ENCODE measurements at places on chromosomes 4 and X. TPM values are rescaled to one million over a fixed set of nuclear protein-coding genes. Genes with fewer than 3 reads are reported as not detected.
A peak's percentile ranks its signal among the peaks of the same experiment; 100 is the strongest.

The TLR2 gene
- 0.23 TPM for total RNA-seq

The CLCN4 gene
- total RNA-seq: 9.3 TPM

The SMR3B gene
- total RNA-seq: not detected

The FOXR2 gene
- not detected for total RNA-seq

The SAGE1 gene
- total RNA-seq: not detected

The MAGEB1 gene
- not detected for total RNA-seq

The INTS12 gene
- total RNA-seq: 34.5 TPM

The SPATA18 gene
- total RNA-seq: 28.9 TPM

The ZNF718 gene
- 10.8 TPM for total RNA-seq

The CDKN2AIP gene
- 13.4 TPM for total RNA-seq

The GUF1 gene
- total RNA-seq: 51.7 TPM

The GCNA gene
- total RNA-seq: 3.4 TPM

The EGF gene
- not detected for total RNA-seq

- DNase-seq: no peak
Measured at GRCh38 chr4:183441276-183441675, 3.2 kb upstream of the CDKN2AIP start.

- no peak for DNase-seq
Measured at GRCh38 chrX:15702488-15703371, 35.3 kb upstream of the CA5B start.

DNA sequence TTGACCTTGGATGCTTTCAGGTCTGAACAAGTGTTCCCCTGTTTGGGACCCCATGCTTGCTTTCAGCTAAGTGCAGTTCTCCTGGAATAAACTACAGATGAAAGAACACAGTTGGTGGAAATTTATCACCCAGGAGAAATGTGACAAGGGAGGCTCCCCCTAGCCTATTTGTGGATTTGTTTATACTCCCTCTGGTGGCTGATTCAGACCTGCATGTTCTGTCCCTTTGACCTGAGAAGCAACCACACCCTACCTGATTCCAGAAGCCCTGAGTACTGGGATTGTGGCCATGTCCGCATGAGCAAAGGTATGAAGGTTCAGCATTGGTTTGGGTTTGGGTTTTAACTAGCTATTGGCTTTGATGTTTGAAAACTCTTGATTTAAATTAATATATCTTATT is 440.9 kb downstream of the MID1IP1 start:
- peak; percentile 51 for DNase-seq

- no peak for DNase-seq
Measured at GRCh38 chr4:183333202-183333601, 11.0 kb upstream of the CLDN24 start.

DNA sequence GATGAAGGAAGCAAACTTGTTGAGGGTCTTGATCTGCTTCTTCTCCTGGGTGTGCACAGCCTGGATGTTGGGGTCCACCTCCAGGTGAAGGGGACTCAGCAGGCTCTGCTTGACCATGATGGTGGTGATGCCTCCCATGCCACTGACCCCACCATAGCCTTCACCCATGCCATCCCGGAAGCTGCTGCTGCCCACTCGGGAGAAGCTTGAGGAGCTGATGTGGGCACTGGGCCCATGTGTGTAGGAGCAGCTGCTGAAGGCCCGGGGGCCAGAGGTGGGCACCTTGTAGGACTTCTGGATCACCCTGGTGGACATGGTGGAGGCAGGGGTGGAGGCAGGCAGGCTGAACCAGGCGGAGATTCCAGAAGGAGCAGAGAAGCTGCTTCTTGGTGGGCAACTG is 432.7 kb upstream of the DIPK2B start:
- DNase-seq: no peak

DNA sequence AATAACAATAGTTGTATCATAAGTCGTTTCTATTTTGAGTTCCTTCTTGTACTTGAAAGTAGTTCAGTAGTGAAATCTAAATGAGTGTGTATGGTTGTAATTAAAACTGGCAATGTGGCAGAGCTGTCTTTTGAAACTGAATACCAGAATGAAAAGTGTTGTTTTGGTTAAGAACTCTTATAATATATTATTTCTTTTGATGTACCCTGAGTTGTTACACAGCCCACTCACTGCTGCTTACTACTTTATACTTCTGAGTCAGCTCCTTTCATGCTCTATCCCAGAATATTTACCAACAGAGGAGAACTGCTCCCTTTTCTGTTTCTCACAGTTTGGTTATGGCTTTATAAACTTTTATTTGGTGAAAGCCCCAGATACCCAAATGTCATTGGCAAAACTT is 28.8 kb downstream of the FAM199X start:
- DNase-seq: no peak

- DNase-seq: no peak
Measured at GRCh38 chrX:150833454-150834056, 64.9 kb downstream of the CD99L2 start.

DNA sequence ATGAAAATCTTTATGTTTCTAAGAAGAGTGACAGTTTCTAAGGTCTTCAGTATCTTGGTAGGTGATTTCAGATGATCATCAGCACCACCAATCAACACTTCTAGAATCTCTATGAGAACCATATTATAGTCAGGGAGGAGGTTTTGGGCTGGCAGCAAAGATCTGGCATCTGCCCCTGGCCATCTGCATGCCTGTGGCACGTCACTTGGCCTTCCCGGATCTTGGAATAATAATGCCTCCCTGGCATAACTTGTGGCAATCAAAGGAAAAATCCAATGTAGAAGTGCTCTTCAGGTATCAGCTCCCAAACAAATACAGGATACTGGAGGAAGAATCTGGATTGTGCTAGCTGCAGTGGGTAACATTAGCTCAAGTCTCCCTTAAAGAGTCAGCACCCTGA is 57.3 kb downstream of the RASL11B start:
- no peak for DNase-seq

GRCh38 chr4:48906206-48907173 is at the start of gene OCIAD2:
Gene OCIAD2 (minus strand): TSS chr4:48906774. CDS start chr4:48904549, 2,225 bp downstream.
- DNase-seq: peak; percentile 64

- no peak for DNase-seq
Measured at GRCh38 chrX:21490341-21490740, 116.1 kb downstream of the CNKSR2 start.

DNA sequence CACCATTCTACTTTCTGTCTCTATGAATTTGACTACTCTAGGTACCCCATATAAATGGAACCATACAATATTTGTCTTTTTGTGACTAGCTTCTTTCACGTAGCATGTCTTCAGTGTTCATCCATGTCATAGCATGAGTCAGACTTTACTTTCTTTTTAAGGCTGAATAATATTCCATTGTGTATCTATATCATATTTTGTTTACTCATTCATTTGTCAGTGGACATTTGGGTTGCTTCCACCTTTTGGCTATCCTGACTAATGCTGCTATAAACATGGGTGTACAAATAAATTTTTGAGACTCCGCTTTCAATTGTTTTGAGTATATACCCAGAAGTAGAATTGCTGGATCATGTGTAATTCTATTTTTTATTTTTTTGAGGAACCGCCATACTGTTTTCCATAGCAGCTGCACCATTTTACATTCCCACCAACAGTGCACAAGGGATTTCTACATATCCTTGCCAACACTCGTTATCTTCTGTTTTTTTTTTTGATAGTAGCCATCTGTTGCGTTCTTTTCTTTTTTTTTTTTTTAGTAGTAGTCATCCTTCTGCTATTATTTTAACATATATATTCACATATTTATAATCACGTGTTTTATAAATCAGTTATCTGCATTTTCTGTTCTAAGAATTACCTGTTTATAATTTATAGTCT is 158.0 kb upstream of the MED14 start:
- no peak for DNase-seq

DNA sequence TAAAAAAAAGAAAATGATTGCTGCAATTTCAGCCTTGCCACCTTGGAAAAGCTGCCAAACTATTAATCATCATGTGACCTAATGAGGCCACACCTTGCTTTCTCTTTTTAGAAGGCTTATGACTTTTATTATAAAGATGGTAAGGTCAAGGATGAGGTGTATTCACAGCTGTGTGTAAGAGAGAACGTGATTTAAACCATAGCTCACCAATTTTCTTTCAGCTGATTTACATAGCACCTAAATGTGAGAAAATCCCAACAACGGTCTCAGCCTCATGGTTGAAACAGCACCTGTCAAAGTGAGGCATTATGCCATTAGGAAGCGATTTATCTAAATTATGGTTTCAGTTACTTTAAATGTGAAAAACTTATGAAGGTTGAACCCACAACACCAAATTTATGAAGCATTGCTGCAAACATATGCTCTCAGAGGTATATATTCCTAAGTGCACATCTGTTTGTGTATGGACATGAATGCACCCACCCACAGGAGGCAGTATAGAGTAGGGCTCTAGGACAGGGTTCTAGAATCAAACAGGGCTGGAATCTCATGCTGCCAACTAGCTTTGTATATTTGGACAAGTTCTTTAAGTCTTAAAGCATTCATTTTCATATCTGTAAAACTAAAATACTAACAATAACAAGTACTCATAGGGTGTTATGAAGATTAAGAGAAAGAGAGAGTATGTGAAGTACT is 40.7 kb downstream of the ANXA3 start:
- peak; percentile 35 for DNase-seq

DNA sequence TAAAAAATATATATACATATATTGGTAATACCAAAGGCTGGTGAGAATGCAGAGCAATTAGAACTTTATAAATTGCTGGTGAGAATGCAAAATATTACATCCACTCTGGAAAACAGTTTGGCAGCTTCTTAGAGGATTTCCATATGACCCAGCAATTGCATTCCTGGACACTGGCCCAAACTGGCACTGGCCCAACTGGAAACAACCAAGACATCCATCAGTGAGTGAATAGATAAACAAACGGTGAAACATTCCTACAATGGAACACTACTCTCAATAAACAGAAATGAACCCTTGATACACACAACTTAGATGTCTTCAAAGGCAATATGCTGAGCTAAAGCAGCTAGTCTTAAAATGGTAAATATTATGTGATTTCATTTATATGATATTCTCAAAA is 524.2 kb downstream of the IQCM start:
- DNase-seq: peak; percentile 81

DNA sequence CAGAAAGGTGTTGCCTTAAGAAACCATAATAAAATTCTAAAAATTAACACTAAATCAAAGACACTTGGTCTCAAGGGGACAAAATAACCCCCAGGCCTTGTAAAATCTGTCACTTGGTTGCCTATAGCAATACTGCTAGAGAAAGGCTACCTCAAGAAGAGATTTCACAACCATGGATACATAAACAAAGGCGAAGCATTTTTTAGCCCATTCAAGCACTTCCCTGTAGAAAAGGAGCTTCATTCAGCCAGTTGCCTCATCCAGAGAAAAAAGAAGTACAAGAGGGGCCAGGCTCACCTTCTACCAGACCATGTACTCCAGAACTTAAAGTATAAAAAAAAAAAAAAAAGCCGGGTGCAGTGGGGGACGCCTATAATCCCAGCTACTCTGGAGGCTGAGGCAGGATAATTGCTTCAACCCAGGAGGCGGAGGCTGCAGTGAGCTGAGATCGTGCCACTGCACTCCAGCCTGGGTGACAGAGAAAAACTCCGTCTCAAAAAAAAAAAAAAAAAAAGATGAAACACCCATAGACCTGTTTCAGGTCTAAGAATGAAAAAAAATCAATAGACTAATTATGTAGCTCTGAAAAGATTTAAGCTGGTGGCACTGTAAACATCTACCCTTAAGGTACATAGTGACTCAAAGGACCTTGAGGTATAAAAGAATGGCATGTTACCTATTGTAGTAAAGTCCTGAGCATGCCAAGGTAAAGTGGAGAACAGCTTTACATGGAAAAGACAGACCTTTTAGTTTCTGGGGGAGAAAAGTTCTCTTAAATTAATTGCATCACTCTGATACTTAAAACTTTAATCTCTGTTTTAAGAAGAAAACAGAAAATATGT is 18.0 kb downstream of the RUFY3 start:
- DNase-seq: no peak

DNA sequence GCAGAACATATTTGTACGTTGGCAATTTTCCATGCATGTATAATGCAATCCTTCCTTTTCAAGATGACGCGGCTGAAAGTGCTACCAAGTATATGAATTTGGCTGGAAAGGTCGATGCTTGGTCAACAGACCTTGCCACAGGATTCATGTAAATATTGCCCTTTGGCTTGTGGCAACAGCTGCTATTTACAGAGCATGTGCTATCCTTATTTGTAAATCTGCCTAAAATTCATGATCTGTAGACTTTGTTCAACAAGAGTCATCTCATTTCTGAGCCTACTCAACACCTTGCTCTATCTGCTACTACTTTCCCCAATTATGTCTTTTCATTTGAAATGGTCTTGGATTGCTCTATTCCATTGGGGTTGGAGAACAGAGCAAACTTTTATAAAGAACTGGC is 1.9 kb upstream of the SMARCA1 start:
- no peak for DNase-seq

- DNase-seq: no peak
Measured at GRCh38 chr4:17667253-17667652, 52.8 kb downstream of the MED28 start.

- DNase-seq: no peak
Measured at GRCh38 chrX:28188526-28188925, 207.3 kb upstream of the DCAF8L1 start.

GRCh38 chr4:113049421-113050370 is at the start of gene ANK2:
Gene ANK2 (plus strand): TSS chr4:113049653. CDS start chr4:113049729, 76 bp downstream.
- DNase-seq: no peak

GRCh38 chrX:123525123-123525725 is 207.6 kb downstream of the THOC2 start:
- DNase-seq: no peak

DNA sequence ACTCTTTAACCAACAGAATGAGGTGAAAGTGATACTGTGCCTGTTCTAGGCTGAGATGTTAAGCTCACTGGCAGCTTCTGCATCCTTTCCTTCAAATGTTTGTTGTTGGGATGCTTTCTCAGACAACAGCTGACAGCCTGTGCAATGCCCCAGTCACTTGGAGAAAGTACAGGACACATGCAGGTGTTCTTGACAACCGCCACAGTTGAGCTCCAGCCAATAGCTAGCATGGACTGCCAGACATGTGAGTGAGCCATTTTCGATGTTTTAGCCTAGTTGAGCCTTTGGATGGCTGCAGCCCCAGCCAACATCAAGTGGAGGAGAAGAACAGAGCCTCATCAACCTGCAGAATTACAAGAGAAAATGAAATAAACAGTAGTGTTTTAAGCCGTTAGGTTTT is 94.1 kb upstream of the PPP3CA start:
- no peak for DNase-seq

GRCh38 chr4:123976285-123976684 is 579.7 kb downstream of the SPRY1 start:
- no peak for DNase-seq

- no peak for DNase-seq
Measured at GRCh38 chr4:21952549-21952948, 4.0 kb upstream of the KCNIP4 start.

DNA sequence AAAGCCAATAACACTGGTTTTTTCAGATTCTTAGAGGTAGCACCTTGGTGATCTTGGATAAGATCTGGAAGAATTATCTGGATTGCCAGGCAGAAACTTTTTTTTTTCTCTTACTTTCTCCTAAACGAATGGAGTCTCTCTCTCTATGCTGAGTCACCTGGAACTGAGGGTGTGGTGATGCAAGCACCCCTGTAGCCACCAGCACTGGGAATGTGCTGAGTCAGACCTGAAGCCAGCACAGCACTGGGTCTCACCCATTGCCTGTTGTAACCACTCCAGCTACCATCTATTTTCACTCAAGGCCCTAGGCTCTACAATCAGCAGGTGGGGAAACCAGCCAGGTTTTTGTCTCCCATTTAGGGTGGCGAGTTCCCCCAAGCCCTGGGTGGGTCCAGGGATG is 923.8 kb downstream of the RAPGEF2 start:
- peak; percentile 91 for DNase-seq
